ENCODE measurements at places on chromosomes 6 and 20. TPM values are rescaled to one million over a fixed set of nuclear protein-coding genes. Genes with fewer than 3 reads are reported as not detected.

- H3K36me3 ChIP-seq = no peaks in the 10 kb centered on the region
- H3K4me3 ChIP-seq = no peak overlapping the region
- no peak for DNase-seq
These were observed 74.0 kb downstream of the CEBPB start for GRCh38 chr20:50264534-50265145.

DNA sequence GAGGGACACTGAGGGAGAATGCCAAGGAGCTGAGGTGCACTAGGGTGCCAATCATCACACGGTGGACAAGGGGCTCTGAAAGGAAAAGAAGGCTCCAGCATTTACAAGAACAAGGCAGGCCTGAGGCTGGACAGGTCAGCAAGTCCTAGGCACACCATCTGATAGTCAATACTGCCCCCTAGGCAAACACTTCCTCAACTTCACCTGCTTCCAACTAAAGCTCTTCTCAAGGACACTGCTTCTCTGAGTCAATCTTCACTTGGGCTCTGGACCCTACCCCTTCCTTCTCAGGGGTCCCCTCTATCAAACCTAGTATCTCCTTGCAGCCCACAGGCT, 37.7 kb upstream of the SLC4A11 start:
- H3K27ac ChIP-seq = no peak overlapping the region
- H3K4me3 ChIP-seq = no peak overlapping the region
- H3K36me3 ChIP-seq = no peaks in the 10 kb centered on the region
- no peaks in the 10 kb centered on the region for H3K4me1 ChIP-seq
- H3K27me3 ChIP-seq = no peaks in the 10 kb centered on the region

SYTL3 gene
- 10.8 TPM for total RNA-seq

- peak overlapping the region; percentile 54 for H3K4me3 ChIP-seq
- H3K36me3 ChIP-seq = no peaks in the 10 kb centered on the region
- H3K27ac ChIP-seq = peak overlapping the region; percentile 84
- DNase-seq = no peak
These were observed 402 bp downstream of the ZBTB12 start for GRCh38 chr6:31901415-31901952.

PRDM13 gene
- total RNA-seq = not detected

CFAP206 gene
- total RNA-seq = not detected

GRM4 gene
- total RNA-seq = not detected
